Hematopoietic multipotent progenitor cell treated with erythropoietin and hydrocortisone succinate and interleukin-3 and kit ligand, for 17 days (in vitro differentiated cells): ENCODE measurements at places on chromosomes 12 and 14.

- no peak for DNase-seq
Observed at GRCh38 chr14:53999061-53999488, 42.5 kb upstream of the BMP4 start.

DNA sequence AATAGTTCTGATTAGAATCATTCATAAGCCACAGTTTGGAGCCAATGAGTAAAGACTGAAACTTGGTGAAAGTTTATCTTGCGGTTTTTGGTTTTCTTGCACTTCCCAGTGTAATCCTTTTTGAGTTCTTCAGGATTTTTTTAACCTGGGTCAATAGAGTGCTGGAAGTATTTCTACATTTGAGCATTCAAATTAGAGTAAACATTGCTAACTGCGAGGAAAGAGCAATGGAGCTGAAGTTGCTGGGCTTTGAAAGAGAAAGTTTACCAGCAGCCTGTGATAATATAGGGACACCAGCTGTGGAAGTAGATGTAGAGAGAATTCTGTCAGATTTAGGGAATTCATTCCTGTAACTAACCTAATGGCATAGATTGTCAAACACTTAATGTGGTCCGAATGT, 30.3 kb downstream of the ANO6 start:
- no peak for DNase-seq

- peak; percentile 29 for DNase-seq
Observed at GRCh38 chr12:121580959-121581685, at the start of gene KDM2B. Gene KDM2B, minus strand, starts transcription at chr12:121581023. Its CDS starts 112 bp downstream, at chr12:121580911.

GRCh38 chr12:84911271-84912197, 1.1 kb downstream of the SLC6A15 start:
- no peak for DNase-seq

DNA sequence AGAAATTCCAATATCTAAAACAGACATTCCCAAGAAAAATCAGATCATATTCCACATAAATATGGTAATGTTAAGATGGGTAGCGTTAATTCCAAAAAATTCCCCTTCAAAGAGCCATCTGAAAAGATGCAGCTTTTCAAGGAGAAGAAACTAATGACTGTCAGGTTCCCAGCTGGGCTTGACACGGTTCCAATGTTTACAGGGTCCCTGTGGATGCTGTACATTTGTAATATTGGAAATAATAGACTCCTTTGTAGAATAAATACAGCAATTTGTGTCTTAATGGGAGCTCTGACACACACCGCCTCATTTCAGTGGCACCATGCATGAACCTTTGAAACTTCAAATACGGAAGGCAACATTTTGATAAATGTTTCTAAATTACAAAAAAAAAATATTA, 140.6 kb downstream of the ITPR2 start:
- DNase-seq, result no peak

DNA sequence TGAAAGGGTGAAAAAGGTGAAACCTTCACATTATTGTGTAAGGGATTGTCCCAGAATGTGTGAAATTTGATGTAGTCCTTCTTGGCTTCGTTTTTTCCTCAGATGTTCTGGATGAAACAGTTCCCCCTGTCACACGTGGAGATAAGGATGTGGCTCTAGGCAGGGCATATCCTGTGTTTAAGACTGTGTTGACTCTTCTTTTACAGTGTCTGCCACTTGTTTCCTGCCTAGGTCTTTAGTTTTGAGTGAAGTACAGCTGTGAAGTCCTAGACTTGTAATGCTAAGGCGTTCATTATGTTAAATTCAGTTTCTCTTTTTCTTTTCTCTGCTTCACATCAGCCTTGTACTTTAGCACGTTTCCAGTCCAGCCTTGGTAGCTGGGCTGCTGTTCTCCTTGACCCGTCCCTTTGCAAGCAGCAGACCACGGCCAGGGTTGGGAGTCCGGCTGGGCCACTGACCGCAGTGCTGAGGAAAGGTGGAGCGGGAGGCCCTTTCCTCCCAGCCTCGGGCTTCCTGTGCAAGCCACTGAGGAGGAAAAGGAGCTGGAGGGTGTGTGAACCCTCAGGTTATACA, 59.1 kb downstream of the RASSF3 start:
- no peak for DNase-seq

DNA sequence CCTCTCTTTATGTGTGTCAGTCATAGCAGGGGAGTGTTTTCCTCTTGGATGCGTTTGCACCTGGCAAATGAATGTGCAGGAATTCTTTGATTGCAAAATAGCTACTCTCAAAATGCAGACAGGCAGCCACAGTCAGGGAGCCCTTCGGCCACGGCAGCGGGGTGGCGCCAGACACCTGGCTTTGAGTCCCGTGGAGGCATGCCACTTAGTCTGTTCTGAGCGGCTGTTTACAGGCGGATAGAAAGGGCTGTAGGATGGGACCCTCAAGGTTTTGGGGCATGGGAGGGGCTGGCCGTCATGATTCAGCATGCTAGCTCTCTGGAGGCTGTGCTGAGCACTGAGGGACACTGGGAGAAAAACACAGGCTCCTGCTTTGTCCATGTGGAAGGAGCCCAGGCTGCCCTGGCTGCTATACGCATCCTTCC, 117.1 kb downstream of the SLC25A47 start:
- no peak for DNase-seq

DNA sequence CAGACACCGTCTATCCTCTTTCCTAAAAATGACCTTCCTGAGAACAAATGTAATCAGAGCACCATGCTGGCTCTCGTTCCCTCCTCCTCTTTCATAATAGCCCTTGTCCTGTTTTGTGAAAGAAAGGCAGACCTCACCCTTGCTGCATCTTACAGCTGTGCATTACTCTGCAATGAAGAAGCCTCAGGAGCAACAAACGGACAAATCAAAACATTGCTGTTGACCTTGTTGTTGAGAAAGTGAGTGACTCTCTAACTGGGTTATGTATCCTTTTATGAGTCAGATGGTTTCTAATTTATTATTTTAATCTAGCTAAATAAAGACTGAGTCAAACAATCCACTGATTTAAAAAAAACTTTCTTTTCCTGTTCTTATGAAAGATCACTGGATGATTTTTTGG, 180.9 kb downstream of the RPS29 start:
- DNase-seq, result no peak

GRCh38 chr14:92099802-92100201, 6.6 kb downstream of the ATXN3 start:
- DNase-seq, result no peak

- DNase-seq, result no peak
Observed at GRCh38 chr12:118430516-118430915, 54.2 kb downstream of the SUDS3 start.

GRCh38 chr12:24307716-24308335, 358.4 kb upstream of the SOX5 start:
- DNase-seq, result no peak

- DNase-seq, result no peak
Observed at GRCh38 chr12:114767906-114768722, 84.1 kb upstream of the TBX3 start.

DNA sequence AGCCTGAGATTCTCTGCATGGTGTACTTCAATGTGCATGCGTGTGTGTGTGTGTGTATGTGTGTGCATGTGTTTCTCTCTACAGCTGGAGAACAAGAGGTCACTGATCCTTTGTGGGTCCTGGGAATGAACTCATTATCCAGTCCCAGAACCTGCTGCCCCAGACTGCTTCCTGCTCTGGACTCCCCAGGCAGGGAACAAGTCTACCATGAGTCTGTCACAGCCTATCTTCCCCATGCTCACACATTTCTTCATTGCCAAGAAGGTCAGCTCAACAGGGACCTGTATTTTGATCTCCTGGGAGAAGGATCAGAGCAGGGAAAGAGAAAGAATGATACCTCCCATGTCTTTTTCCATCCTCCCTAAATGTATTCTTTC, 2.9 kb upstream of the AGAP2 start:
- DNase-seq, result no peak

DNA sequence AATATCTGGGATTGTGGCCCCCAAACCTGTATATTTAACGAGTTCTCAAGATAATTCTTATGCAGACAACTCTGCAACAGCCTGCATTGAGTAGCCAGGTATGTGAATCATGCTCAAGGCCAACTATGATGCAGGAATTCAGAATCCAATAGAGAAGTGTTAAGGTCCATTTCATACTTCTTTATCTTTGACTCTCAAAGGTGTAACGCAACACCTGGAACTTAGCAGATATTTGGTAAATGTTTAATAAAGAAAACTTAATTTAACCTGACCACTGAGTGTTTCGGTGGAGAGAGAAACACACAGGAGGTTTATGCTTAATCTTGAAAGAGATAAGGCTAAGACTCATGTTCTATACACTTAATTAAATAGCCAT, 156.5 kb upstream of the PLEKHG7 start:
- DNase-seq, result no peak

DNA sequence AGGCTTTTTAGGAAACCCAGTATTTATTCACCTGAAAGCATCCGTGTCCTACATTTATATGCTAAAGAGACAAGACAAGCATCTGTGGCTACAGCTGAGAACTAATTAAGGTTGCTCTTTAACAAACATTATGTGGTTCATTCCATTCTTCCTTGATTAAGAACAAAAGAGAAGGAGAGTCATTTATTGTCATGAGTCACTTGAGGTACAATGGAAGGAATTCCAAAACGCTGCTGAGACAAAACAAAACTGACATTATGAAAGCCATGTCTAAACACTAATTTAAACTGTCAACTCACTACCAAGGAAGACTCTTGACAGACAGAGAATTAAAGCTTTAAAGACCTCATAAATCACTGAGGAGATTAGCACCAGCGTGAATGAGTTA, 214.4 kb downstream of the BMP4 start:
- DNase-seq, result no peak

GRCh38 chr14:93249128-93249831, 42.2 kb downstream of the UBR7 start:
- DNase-seq, result no peak

DNA sequence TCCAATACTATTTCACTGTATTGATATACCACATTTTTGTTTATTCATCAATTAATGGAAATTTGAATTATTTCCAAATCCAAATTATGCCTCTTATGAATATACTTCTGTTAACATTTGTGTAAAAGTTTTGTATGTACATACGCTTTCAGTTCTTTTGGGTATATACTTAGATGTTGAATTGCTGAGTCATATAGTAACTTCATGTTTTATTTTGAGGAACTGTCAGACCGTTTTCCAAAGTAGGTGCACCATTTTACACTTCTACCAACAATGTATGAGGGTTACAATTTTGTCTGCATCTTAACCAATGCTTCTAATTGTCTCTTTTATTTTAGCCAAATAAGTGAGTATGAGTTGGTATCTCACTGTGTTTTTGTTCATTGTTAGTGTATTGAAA, 10.2 kb upstream of the CCER1 start:
- DNase-seq, result no peak

DNA sequence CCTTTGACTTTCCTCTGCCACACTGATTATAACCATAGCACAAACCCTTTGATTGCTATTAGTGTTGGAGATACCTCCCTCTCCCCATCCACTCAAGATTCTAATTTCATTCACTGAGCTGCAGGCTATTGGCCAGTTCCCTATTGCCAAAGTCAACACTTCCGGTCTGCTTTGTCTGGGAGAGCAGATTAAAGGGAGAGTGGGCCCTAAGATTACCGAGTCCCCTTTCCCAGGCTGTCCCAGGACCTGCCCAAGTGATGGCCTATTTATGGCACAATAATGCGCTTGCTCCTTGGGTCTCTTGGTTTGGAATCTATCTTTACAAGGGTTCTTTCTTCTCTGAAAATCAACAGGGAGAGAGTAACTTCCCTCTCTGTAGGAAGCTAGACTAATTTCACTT, 42.9 kb upstream of the LTBP2 start:
- DNase-seq, result no peak

DNA sequence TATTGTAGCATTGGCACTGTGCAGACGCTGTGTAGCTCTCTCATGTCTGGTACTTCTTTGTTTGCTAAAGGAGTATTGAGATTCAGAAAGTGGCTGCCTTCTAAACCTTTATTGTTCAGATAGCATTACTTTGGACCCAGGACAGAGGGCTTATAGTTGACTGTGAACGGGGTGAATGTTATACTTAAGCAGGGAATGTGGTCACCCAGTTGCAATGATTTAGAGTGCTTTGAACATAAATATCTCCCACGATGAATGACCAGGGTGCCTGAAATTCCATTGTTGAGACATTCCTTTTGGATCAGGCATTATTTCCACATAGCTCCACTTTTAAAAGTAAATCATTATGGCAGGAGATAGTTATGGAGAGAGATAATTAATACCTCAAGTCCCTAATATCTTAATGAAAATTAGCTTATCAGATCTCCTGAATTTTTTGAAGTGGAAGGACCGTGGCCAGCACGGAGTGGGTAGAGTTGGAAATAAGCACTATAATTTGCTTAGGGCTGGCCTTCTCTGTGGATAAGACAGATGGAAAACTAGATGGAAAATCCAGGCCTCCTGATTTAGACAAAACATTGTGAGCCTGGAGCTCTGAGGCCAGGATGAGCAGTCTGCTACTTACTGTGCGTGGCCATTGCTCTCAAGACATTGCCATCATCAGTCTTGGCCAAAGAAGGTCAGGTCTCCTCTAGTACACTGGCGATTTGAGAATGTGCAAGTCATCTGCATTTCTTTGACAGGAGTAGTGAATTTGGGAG, 114.5 kb downstream of the ETV6 start:
- no peak for DNase-seq

DNA sequence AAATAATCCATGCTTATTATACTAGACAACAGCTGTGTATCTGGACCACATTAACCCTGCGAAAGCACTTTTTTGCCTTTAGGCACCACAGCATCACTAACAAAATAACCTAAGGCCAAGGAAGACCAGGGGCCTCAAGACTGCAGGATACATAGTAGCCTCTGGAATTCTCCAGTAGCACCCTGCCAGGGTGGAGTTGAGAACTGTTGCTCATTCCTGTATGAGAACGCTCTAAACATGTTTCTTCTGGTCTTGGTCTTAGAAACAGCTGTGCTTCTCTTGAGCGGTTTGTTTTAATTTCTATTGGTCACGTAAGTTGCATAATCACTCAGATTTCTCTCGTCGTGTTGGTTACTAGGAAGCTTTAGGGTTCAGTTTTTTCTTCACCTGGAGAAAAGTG, 7.9 kb downstream of the B4GALNT3 start:
- no peak for DNase-seq

DNA sequence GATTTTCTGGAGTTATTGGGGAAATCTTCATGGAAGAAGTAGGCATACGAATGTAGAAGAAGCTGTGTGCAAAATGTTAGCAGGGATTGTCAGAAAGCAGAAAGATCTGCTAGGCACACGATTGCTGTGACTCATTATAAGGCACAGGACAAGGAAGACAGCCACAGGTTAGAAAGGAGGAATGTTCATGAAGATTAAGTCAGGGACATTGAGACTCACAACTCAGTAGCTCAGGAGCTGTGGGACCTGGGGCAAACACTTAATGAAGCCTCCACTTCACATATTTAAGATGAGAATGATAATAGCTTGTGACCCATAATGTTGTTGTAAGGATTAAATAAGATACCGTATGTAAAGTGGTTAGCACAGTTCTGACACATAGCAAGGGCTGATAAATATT, 26.6 kb upstream of the RTRAF start:
- no peak for DNase-seq
